PC-9 (cell line): ENCODE measurements at places on chromosomes 12 and 14. TPM values are rescaled to one million over a fixed set of nuclear protein-coding genes. Genes with fewer than 3 reads are reported as not detected.

DNA sequence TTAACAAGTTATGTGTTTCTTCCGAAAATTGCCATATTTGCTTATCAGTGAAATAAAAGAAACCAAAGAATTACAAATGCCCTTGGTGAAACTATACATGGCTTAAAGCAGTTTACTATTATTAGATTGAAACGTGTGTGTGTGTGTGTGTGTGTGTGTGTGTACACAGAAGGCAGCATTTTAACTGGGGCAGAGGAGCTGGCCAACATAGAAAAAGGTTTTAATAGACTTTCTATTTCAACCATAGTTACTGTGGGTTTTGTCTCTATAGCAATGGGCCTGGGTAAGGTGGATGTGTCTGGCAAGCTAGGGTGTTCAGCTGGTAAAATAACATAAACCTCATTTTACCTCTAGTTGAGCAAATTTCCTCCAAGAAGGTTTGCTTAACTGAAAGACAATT is 6.5 kb downstream of the PRICKLE1 start:
- no peak for DNase-seq

DNA sequence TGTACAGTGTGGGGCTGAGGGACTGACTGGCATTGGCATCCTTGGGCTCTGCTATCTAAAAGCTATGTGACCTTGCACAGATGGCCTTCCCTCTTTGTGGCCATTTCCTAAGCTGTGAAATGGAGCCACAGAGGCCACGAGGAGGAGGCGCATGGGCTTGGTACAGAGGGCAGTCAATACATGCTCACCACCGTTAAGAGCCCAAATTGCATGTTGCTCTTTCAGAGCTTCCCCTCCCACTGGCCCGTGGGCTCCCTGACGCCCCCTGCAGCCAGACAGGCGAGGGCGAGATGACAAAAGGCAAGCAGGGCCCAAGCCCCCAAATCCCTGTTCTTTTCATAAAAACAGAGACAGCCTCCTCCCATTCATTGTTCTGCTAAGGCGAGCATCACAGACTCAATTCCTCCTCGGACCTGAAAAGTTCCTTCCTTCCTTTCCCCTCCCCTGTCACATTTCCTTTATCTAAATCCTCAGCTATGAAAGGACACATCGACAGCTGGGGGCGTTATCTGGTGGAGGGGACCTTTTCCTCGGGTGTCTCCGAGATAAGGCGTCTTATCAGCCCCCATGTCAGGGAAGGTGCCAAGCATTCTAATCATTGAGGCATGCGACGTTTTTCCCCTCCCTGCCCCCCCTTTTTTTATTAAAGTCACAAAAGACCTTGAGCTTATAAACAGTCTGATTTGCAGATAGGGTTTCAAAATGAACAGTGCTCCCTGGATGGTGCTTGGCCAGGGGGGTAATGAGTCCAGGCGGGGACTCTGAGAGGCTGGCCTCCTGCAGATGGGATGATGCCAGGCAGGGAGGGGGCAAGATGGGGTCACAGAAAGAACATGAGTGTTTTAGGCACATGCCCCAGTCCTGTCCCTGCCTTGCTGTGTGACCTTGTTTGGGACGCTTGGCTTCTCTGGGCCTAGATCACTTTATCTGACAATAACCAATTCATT is 26.4 kb downstream of the FAM222A start:
- no peak for DNase-seq

DNA sequence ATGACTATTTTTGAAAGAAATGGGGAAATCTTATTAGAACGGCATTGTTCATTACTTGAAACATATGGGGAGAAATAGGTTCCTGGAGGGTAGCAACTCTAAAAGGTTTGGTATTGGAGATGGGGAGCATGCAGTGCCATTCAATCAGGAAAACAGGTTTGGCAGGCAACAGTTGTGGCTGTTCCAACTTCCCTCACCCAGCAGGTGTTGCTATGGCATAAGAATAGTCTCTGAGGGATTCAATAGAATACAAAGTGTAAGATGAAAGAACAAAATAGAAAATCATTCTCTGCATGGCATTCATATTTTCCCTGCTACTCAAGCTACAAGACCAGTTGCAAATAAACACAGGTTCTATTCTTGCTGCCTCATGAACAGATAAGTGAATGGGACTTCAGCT is 393.3 kb upstream of the RPL10L start:
- no peak for DNase-seq

GRCh38 chr12:12887471-12887870 is 3.9 kb upstream of the GPRC5A start:
- no peak for DNase-seq

DNA sequence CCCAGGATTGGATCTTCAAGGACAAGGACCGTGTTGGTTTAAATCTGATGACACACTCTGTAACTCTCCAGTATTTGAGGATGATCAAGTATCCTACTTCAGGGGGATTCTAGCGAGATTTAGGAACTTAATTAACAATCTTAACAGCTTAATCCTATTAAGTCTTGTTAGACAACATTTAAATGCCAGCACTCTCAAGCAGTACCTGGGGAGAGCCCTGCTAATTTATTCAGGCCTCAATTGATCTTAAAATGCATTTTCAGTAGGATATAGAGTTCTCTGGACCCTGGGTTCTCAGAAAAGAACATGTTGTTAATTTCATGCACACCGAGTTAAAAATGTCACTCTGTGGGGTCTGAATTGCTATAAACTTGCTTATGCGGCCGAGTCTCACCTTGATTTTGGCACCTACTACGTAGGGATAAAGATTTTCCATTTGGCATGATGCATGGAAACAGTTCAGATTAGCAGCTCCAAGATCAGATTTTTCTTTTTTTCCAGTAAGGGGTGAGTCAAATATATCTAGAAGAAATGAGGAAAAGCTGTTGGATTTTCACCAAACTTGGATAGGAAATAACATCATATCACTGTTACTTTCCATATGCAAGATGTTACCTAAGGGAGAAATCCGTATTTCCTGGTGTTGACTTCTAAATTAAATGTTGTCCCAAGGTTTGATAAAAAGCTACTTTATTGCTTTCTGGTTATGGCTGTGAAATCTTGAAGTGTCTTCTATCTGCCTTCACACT is 76.1 kb downstream of the SLC24A4 start:
- no peak for DNase-seq

DNA sequence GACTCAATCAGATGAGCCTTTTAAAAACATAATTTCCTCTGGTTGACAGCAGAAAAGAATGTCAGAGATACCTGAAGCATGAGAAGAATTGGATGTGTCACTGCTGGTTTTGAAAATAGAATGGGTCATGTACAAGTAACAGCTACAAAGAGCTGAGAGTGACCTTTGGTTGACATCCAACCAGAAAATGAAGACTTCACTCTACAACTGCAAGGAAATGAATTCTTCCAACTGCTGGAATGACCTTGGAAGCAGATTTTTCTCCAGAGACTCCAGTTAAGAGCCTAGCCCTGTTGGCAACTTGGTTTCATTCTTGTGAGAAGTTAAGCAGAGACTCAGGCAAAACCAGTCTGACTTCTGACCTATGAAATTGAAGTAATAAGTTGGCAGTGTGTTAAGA is 505.9 kb downstream of the SLC16A7 start:
- no peak for DNase-seq

- peak; percentile 47 for DNase-seq
Observed at GRCh38 chr14:53619691-53620231, 336.9 kb downstream of the BMP4 start.

Gene GARIN6
- total RNA-seq = not detected in 2 replicates
